ENCODE measurements at places on chromosomes 3 and 15.

DNA sequence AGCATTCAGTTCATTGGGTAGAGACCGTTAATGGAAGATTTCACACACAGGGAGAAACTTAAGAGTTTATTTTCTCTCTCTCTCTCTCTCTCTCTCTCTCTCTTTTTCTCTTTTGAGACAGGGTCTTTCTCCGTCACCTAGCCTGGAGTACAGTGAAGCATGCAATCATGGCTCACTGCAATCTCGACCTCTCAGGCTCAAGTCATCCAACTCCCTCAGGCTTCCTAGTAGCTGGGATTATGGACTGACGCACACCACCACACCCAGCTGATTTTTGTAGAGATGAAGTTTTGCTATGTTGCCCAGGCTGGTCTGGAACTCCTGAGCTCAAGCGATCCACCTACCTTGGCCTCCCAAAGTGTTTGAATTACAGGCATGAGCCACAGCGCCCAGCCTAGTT is 1.6 kb downstream of the WDR72 start:
- H3K4me3 ChIP-seq: no peak overlapping the region
- no peaks in the 10 kb centered on the region for H3K36me3 ChIP-seq
- no peak overlapping the region for H3K27ac ChIP-seq
- DNase-seq: no peak
- no peaks in the 10 kb centered on the region for H3K27me3 ChIP-seq

DNA sequence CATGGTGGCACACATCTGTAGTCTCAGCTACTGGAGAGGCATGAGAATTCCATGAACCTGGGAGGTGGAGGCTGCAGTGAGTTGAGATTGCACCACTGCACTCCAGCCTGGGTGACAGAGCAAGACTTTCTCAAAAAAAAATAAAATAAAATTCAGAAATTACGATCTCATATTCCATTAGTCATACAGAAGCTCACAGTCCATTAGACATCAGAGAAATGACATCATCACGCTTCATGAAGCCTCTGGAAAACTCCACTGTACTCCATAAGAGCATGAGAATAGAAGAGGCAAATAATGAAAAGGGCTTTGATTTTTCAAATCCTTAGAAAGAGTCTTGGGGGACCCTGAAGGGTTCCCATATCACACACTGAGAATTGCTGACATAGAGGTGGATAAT is 145.0 kb upstream of the MITF start:
- no peak overlapping the region for H3K4me3 ChIP-seq
- H3K27ac ChIP-seq: no peak overlapping the region
- H3K4me1 ChIP-seq: no peaks in the 10 kb centered on the region
- H3K27me3 ChIP-seq: no peaks in the 10 kb centered on the region
- DNase-seq: no peak

DNA sequence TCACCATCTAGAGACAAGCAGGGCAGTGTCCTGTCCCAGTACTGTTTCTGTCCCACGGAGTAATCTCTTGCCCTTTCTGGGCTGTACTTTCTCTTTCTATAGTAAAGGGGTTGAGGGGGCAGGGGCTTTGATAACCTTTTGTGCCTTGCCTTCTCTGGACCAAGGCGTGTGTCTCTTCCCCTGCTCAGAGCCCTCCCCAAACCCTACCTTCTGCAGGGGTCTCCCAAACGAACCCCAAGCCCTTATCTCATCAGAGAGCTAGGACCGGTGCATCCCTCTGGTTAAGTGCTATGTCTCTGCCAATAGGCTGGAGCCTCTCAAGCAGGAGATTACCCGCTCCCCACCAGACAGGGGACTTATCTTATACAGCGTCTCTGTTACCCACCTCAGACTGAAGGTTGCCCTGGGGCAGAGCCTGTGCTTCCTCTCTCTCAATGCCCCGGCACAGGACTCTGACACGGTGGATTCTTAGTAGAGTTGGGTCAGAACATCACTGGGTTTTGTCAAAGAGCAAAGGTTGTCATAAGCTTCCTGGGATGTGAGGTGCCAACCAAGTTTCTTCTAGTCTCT is 2.9 kb downstream of the PLEKHO2 start:
- no peak overlapping the region for H3K4me3 ChIP-seq
- H3K27ac ChIP-seq: peak overlapping the region; percentile 18
- no peaks in the 10 kb centered on the region for H3K4me1 ChIP-seq
- DNase-seq: no peak
- no peaks in the 10 kb centered on the region for H3K27me3 ChIP-seq

- H3K4me3 ChIP-seq: no peak overlapping the region
- peaks cover 9% of the 10 kb centered on the region for H3K36me3 ChIP-seq
- H3K27ac ChIP-seq: no peak overlapping the region
- no peaks in the 10 kb centered on the region for H3K4me1 ChIP-seq
Observed at GRCh38 chr3:197880491-197881269, 69.3 kb upstream of the RPL35A start.

GRCh38 chr3:182490596-182491491 is 302.5 kb upstream of the ATP11B start:
- no peaks in the 10 kb centered on the region for H3K36me3 ChIP-seq
- H3K4me1 ChIP-seq: no peaks in the 10 kb centered on the region
- no peak for DNase-seq
- H3K27ac ChIP-seq: no peak overlapping the region

- no peaks in the 10 kb centered on the region for H3K27me3 ChIP-seq
- no peaks in the 10 kb centered on the region for H3K4me1 ChIP-seq
- H3K36me3 ChIP-seq: no peaks in the 10 kb centered on the region
- H3K27ac ChIP-seq: no peak overlapping the region
Observed at GRCh38 chr3:149356044-149356592, 21.3 kb downstream of the TM4SF1 start.
